ENCODE measurements at places on chromosomes 7 and 10. TPM values are rescaled to one million over a fixed set of nuclear protein-coding genes. Genes with fewer than 3 reads are reported as not detected.

Gene ZNF212
- total RNA-seq = 2.4 TPM

DNA sequence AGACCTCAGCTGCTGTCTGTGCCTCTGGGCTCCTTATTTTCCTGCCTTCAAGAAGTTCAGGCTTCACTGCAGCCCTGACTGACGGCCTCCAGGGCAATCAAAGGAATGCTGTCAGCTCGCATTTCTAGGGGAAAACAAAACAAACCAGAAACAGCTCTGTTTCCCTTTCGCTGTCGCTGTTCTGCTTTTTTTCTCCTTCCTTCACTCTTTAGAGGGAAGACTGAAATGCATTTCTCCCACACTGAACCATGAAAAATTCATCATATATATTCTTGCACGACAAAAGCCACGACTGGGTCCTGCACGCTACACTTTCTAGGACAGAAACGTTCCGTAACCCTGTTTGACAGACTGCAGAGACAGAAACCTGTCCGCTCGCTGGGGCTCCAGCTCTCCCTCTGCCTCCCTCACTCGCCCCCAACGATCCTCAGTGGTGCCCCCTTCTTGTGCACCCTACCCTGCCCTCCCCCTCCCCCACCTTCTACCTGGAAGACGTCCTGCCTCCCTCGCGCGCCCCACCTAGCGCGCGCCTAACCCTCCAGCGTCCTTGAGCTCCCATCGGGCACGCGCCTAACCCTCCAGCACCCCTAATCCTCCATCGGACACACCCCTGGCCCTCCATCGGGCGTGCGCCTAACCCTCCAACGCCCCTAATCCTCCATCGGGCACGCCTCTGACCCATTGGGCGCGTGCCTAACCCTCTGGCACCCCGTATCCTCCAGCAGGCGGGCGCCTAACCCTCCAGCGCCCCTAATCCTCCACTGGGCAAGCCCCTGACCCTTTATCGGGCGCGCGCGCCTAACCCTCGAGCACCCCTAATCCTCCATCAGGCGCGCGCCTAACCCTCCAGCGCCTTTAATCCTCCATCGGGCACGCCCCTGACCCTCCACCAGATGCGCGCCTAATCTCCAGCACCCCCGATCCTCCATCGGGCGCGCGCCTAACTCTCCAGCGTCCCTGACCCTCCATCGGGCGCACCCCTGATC is 37.1 kb downstream of the SVOPL start:
- DNase-seq = peak; percentile 55

GRCh38 chr10:34885011-34885410 is 69.9 kb upstream of the PARD3 start:
- DNase-seq = no peak

GRCh38 chr10:29675984-29676383 is 41.2 kb upstream of the SVIL start:
- DNase-seq = no peak

Gene IKZF1
- 2.4 TPM for total RNA-seq

Gene CYP3A4
- not detected for total RNA-seq

GRCh38 chr10:50544857-50545429 is 78.8 kb downstream of the SGMS1 start:
- DNase-seq = no peak

- no peak for DNase-seq
These were observed 4.9 kb upstream of the HOXA10 start for GRCh38 chr7:27179030-27179429.

Gene FAM25G
- total RNA-seq = not detected

DNA sequence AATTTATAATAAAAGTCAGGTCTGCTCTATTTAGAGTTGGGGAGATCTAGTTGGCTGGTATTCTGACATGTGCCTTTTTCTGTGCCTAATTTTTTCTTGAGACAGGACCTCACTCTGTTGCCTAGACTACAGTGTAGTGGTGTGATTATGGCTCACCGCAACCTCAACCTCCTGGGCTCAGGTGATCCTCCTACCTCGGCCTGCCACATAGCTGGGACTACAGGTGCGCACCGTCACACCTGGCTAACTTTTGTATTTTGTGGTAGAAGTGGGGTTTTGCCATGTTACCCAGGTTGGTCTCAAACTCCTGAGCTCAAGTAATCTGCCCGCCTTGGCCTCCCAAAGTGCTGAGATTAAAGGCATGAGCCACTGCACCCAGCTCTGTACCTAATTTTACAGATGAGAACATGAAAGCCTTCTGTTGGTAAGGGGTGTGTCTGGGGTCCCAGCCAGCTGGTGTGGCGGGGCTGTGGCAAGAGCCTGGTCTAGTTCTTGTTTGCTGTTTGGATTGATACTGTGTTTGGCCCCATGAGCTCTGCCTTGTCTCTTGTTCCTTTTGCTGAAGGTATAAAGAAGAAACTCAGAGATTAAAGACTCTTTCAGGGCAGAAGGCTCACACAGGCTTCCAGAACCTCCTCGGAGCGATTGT is 31.4 kb downstream of the POR start:
- no peak for DNase-seq

Gene CUZD1
- 0.69 TPM for total RNA-seq

DNA sequence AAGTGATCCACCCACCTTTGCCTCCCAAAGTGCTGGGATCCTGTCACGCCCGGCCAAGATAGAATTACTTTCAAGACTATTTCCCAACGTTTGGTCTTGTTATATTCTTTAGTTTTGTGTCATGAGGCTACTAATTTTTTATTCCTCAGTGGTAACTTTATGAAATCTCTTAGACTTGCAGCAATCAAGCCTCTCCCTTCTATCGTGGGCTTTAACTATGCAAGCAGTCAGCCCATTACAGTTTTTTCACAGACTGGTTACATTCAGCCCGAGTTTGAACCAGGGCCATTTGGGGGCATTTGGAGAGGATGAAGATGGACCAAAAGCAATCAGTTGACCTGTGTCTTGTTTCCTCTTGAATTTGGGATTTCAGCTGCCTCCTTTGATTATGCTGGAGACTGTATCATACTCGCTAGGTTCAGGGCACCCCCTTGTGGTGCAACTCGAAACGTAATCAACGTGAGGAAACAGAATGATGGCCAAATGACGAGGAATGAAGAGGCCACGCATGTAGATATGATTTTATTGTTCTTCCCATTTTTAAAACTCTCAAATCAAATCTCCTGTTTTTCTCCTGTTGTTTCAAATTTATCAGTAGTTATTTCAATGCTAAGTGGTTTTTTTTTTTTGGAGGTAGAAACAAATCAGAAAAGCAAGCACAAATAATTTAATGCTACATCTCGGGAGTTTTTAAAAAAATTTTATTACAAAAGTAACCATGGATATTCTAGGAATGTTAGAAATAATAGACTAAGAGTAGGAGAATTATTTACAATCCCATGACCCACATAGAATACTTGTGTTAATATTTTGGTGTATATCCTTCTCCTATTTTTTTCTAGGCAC is 151.6 kb downstream of the KIAA1217 start:
- DNase-seq = peak; percentile 60

DNA sequence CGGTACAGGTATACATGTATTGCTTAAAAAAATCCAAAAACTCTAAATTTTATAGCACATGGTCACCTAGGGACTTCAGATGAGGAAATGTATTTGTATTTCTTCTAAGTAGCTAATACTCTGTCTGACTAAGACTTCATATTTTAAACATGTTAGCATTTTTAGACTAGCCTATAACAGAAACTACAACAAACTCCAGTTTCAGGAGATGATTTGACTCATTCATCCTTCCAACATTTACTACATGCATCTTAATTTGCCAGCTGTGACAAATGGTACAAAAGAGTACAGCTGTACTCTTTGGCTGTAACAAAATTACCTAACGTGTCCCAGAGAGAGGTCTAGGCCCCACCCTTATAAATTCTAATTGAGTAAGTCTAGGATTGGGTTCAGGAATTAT is 22.2 kb downstream of the TMEM209 start:
- DNase-seq = no peak

GRCh38 chr7:99990460-99990852 is 14.6 kb upstream of the AZGP1 start:
- DNase-seq = no peak

- DNase-seq = no peak
These were observed 141.8 kb upstream of the LRGUK start for GRCh38 chr7:133985300-133985699.

DNA sequence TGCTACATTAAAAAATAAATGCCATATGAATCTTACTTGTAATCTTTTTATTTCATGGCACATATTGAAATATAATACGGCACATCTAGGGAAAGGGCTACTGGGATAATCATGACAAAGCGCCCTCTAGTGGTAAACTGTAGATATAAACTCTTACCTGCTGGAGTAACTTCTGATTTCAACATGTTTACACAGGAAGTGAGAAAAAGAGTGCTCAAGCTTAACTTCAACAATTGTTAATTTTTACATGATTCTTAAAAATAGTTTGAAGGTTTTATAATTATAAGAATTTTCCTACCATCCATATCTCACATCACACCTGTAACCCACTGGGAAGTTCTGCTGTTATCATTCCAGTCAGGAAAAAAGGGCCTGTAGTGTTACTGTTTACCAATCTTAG is 2.0 kb upstream of the HEPACAM2 start:
- peak; percentile 64 for DNase-seq

Gene GIMAP1
- total RNA-seq = not detected

DNA sequence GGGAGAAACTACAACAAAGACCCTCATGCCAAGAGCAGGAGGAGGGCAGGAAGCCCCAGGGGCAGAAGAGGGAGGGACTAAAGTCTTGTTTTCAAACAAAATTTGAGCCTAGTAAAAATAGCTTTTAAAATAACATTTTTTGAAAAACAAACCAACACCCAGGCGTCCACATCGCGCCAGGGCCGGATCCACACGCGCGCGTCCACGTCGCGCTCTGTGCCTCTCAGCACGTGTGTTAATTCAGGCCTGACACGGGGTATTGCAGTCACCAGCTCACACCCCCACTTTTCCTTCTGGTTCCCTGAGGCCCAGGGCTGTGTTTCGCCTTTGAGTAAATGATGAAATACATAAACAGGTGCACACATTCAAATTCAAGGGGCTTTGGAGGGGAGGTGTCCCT is 196.2 kb downstream of the TCERG1L start:
- DNase-seq = no peak

GRCh38 chr7:128662091-128662490 is 10.0 kb upstream of the GARIN1A start:
- DNase-seq = no peak

GRCh38 chr7:99720800-99721595 is 14.0 kb downstream of the CYP3A7 start:
- DNase-seq = no peak

DNA sequence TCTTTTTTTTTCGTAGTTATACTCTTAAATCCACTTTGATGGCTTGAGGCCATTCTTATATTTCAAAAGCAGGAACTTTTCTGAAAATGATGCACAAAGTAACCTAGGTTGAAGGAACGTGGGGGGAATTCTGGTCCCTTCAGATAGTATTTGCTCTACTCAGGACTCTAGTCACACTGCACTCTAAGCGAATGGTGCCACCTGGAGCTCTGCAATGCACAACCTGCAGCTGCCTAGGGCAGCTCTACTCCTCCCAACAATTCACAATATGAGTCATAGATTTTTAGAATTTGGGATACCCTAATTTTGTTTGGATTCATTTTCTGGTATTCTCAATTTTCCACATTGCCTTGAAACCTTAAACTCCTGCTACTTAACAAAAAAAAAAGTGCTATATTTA is 17.3 kb downstream of the SYPL1 start:
- no peak for DNase-seq

Gene NXPH1
- not detected for total RNA-seq

- peak; percentile 97 for DNase-seq
These were observed 178.2 kb upstream of the ITGB1 start for GRCh38 chr10:33136271-33136670.
